ENCODE measurements at places on chromosomes 5 and 9. TPM values are rescaled to one million over a fixed set of nuclear protein-coding genes. Genes with fewer than 3 reads are reported as not detected.

The PCDHGB4 gene
- 15.2 TPM for total RNA-seq

The GZMA gene
- total RNA-seq = not detected

The DDX31 gene
- 15.7 TPM for total RNA-seq

The APC gene
- 67.9 TPM for total RNA-seq

The GARIN3 gene
- not detected for total RNA-seq

The RNF208 gene
- 0.19 TPM for total RNA-seq

The SH3RF2 gene
- total RNA-seq = 0.67 TPM

The CDC26 gene
- total RNA-seq = 32.9 TPM

The RANBP3L gene
- total RNA-seq = not detected

The CENPK gene
- 14.0 TPM for total RNA-seq

The WWC1 gene
- total RNA-seq = not detected

The NDST1 gene
- total RNA-seq = 77.1 TPM

The GHR gene
- 2.4 TPM for total RNA-seq

The KIF20A gene
- total RNA-seq = 61.7 TPM

The DOCK8 gene
- 3.2 TPM for total RNA-seq

The NEUROG1 gene
- total RNA-seq = not detected

The DOK3 gene
- total RNA-seq = 3.3 TPM

The GLRA1 gene
- not detected for total RNA-seq

The ADAMTS2 gene
- total RNA-seq = 1.1 TPM

The EPB41L4B gene
- total RNA-seq = 1.3 TPM

The ATP10B gene
- not detected for total RNA-seq

The IFNK gene
- not detected for total RNA-seq

The PCDHGB2 gene
- 4.6 TPM for total RNA-seq

The DMRT2 gene
- total RNA-seq = not detected

The NR4A3 gene
- total RNA-seq = under 0.01 TPM

The TAF1L gene
- not detected for total RNA-seq

The CDC20B gene
- 0.19 TPM for total RNA-seq

The CFAP77 gene
- total RNA-seq = 0.19 TPM

The PCDHA1 gene
- total RNA-seq = not detected

The RUFY1 gene
- total RNA-seq = 36.7 TPM

The HAPLN1 gene
- total RNA-seq = not detected

The TNC gene
- total RNA-seq = 2.7 TPM

The CCNJL gene
- total RNA-seq = 10.1 TPM

The ADAMTS13 gene
- total RNA-seq = 0.98 TPM

The FOXD4 gene
- 0.19 TPM for total RNA-seq

The SLC38A9 gene
- 34.3 TPM for total RNA-seq

The TUT7 gene
- total RNA-seq = 26.8 TPM

The IL3 gene
- total RNA-seq = not detected

The DAB2IP gene
- total RNA-seq = 37.1 TPM

The MYORG gene
- total RNA-seq = 3.6 TPM

The CHMP5 gene
- 68.6 TPM for total RNA-seq

The TMC1 gene
- total RNA-seq = 0.33 TPM

The CDKN2B-AS1 gene
- 4.2 TPM for total RNA-seq

Measured in vein endothelial cell (primary cell).